ENCODE measurements at places on chromosomes 11 and 22.

- no peak for DNase-seq
Measured at GRCh38 chr22:19708321-19709011, 5.8 kb upstream of the SEPTIN5 start.

DNA sequence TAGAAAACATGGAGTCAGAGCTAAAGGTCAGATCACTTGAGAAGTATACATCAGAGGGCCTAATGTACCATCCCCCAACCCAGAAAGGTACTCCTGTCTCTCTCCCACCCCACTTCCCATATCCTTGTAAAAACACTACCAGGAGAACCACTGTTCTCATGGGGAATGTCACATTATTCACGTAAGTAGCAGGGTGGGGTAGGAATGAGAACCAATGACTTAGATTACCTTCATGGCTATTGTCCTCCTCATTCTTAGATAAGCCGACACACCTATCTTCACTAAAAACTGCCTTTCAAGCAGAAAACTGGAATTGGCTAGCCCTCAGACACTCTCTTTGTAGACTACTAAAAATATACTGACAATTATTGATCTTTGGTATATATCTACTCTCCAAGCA is 63.6 kb downstream of the CEP57 start:
- no peak for DNase-seq

DNA sequence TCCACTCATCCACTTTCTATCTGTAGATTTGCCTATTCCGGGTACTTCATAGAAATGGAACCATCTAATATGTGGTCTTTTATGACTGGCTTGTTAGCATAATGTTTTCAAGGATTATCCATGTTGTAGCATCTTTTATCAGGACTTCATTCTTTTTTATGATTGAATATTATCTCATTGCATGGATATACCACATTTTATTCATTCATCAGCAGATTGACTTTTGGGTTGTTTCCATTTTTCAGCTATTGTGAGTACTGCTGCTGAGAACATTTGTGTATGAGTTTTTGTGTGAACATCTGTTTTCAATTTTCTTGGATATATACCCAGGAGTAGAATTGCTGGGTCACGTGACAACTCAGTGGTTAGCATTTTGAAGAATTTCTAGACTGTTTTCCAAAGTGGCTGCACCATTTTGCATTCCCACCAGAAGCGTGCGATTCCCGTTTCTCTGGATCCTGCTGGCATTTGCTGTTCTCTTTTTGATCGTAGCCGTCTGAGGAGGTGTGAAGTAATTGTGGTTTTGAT is 8.9 kb downstream of the DERL3 start:
- no peak for DNase-seq

DNA sequence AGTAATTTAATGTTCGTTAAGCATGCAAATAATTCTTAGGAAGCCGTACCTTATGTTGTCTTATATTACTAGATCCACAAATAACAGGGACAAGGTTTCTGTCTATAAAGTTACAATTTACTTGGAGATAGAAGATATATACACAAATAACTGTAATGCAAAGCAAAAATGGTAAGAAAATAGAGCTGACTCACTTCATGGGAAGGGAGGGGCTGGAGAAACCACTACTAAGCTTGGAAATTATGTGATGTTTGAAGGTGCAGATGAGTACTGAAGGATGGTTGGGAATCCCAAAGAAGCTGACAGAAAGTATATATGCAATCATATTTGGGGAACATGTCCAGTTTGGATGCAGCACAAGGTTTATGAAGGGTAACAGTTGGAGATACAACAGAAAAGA is 4.0 kb downstream of the NPAT start:
- DNase-seq = no peak

- no peak for DNase-seq
Measured at GRCh38 chr22:29755889-29756288, 10.9 kb downstream of the ZMAT5 start.
